ENCODE measurements at places on chromosomes 1 and 21. TPM values are rescaled to one million over a fixed set of nuclear protein-coding genes. Genes with fewer than 3 reads are reported as not detected.

Gene ZCCHC17
- 30.6 TPM for total RNA-seq

Gene HORMAD1
- total RNA-seq, result not detected

Gene PROK1
- total RNA-seq, result not detected

Gene MCOLN3
- 14.2 TPM for total RNA-seq

Gene TMEM52
- total RNA-seq, result 2.5 TPM

Gene CA6
- total RNA-seq, result not detected

Gene FMN2
- 1.9 TPM for total RNA-seq

Gene FMO3
- not detected for total RNA-seq

Gene TTC22
- 0.10 TPM for total RNA-seq

Gene CCDC190
- total RNA-seq, result not detected

- DNase-seq, result peak; percentile 75
These were observed 5.5 kb upstream of the ZRANB2 start for GRCh38 chr1:71086331-71086730.

DNA sequence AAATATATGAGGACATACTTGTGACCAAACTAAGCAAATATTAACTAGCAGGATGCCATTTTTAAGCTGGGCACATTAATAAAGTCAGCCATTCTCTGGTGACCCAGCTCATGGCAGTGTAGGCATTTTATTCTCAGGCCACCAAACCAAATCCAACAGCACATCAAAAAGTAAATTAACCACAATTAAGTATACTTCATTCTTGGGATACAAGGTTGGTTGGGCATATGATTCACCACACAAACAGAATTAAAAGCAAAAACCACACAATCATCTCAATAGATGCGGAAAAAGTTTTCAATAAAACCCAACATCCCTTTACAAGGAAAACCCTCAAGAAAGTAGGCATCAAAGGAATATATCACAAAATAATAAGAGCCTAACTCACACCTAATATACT, 101.3 kb downstream of the FAF1 start:
- no peak for DNase-seq

DNA sequence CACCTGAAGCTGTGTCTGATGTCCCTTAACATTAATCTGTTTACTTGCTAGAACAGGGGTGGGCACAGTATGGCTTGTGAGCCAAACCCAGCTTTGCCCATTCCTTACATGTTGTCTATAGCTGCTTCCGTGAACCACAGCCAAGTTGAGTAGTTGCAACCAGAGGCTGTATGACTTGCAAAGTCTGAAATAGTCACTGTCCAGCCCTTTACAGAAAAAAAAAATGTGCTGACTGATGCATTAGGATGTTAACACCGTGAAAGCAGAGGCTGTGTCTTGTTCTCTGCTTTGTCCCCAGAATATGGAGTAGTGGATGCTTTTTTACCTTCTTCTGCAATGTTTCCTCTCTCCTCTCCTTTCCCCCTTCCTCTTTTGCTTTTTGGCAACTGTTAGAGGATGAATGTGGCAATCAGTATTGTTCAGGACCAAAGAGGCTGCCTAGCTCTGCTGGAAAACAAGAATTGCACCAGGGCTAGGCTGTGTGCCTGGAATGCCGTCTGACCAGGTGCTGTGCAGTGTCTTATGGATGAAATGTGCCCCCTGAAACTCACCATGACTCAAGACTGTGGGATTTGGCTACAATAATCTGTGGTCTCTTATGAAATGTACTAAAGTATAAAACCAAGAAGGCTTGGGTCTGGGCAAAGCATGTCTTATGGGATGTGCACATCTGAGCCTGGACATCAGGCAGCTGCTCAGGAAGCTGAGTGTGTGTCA, 79.6 kb upstream of the GCLM start:
- no peak for DNase-seq

DNA sequence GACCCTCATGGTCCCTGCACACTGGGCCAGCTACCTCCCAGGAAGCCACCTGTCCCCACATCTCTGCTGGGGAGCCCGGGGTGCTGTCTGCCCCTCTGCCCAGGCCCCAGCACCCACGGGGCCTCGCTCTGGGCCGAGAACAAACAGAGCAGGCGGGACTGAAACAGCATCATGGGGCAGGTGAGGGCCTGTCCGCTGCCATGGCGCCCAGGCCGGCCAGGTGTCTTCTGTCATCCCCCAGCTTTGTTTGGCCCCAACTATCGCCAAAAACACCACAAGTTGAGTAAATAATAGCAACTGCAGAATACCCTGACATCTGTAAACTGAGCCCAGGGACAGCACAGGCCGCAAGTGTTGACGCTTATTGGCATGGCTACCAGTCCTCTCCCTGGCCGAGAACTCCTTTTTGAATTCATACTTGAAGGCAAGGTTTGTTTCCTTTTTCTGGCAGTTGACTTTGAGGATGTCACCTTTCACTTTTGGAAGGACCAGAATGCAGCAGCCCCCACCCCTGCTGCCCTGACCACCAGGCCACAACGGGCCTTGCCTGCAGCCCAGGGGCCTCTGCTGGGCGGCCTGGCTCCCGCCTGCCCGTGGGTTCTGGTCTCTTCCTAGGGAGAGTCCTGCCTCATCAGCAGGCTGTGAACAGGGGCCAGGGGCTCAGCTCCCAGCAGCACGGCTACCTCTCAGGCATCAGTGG, 152.7 kb downstream of the CASZ1 start:
- no peak for DNase-seq

GRCh38 chr1:165624441-165624840, 6.6 kb upstream of the MGST3 start:
- no peak for DNase-seq

DNA sequence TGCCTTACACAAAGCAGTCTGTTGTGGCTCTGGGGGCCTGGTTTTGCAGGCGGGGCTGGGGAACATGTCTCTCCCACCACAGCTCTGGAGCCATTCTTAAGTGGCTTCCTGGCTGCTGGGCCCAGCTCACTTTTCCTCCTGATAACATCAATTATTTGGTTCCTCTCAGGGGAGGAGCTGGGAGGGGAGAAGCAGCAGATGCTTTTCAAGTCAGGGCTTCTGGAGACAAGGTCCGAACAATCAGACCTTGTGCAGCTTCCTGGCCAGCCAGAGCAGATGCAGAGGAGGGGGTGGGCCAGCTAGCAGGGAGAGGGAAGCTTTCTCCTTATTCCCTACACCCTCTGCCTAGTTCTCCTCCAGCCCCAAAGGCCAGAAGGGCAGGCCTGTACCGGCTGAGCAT, 3.7 kb upstream of the PAQR6 start:
- no peak for DNase-seq

DNA sequence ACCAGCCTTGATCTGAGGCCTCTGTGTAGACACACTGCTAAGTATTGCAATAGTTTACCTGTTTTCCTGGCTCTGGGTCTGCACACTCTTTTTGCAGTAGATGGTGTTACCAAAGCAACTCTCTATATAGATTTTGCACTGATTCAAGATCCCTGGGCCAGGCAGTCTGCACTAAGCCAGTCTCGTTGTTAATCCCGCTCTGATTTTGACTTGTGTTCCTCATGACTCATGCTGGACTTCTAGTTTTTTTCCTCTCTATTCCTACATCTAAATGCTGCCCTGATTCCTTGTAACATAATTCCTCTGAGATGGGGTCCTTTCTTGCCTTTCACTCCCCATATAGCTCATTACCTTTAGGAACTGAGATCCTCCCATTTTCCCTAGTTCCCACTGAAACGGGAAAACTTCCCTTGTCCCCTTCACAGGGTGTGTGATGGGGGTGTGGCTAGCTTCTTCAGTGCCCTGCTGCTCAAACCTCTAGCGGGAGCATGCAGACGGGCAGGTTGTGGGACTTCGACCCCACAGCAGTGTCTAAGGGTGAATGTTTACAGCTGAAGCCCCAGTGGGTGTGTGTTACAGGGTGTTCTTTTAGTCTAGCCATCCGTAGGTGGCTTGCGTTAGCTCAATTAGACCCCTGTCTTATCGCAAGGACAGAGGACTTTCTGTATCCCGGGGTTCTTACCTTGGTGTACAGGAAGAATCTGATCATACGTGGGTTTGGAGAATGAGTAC, 106.5 kb upstream of the RAB3GAP2 start:
- DNase-seq, result no peak

DNA sequence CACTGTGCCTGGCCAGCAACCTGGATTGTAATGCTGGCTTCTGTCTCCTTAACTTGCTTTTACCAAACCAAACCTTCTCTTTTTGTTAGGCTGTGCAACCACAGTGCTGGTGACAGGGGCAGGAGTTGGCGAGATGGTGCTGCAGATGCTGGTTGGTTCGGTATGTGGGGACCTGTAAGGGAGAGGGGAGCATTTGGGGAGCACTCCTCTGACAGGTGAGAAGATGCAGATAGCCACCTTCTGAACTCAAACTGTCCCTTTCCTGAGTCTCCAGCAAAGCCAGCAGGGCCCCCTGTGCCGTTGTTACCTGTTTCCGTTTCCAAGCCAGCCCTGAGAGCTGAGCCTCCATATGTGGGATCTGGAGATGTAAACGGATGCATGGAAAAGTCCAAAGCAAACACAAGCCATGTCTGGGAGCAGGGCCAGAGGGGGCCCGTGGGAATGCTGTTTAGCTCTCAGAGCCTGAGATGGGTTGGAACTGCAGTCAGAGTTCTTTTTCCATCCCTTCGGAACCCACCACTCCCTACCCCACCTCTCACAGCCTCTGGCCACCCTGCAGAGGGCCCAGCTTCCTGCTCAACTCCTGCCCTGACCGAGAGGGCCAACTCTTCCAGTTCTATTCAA, 34.0 kb downstream of the ELK4 start:
- no peak for DNase-seq

- no peak for DNase-seq
These were observed 203.5 kb upstream of the TMEM51 start for GRCh38 chr1:14949836-14950713.

GRCh38 chr1:24707687-24708086, 37.6 kb upstream of the CLIC4 start:
- no peak for DNase-seq

GRCh38 chr1:85447006-85447943, 17.7 kb downstream of the DDAH1 start:
- no peak for DNase-seq

GRCh38 chr1:40210511-40211204, 37.1 kb upstream of the TMCO2 start:
- DNase-seq, result no peak
